ENCODE measurements at places on chromosomes 16 and 17. TPM values are rescaled to one million over a fixed set of nuclear protein-coding genes. Genes with fewer than 3 reads are reported as not detected.

PPP1R1B gene
- total RNA-seq: not detected

KRTAP1-1 gene
- not detected for total RNA-seq

DNA sequence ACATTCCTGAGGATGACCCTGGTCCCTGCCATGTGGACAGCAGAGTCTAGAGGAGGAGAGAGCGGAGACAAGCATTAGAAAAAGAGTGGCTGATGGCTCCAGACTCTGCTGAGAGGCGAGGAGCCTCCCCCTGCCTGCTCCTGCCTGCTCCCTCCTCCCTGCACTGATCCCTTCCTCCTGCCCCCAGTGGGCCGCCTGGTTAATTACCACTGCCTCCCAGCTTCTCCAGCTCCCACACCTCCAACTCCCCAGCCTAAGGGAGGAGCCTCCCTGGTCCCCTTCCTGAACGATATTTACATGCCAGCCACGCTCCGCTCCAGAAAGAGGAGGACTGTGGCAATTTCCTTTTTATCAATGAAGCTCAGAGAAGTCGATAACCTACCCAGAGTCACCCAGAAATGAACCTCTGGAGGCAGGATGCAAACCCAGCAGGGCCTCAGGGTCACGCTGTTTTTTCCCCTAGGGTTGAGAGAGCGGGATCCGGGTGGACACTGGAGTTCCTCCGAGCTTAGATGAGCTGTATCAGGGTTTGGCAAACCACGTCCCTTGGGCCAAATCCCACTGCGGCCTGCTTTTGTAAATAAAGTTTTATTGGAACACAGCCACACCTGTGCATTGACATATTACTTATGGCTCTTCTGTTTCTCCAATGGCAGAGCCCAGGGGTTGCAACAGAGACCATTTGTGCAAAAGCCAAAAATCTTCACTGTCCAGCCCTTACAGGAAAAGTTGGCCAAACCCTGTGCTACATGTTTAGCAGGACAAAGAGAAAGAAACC, 27.1 kb upstream of the JPH3 start:
- peak; percentile 31 for DNase-seq

GRCh38 chr17:45696442-45696841, 87.7 kb upstream of the CRHR1 start:
- no peak for DNase-seq

- DNase-seq: no peak
Observed at GRCh38 chr17:73015722-73016276, 76.7 kb downstream of the SLC39A11 start.

KRT33A gene
- total RNA-seq: not detected

DNA sequence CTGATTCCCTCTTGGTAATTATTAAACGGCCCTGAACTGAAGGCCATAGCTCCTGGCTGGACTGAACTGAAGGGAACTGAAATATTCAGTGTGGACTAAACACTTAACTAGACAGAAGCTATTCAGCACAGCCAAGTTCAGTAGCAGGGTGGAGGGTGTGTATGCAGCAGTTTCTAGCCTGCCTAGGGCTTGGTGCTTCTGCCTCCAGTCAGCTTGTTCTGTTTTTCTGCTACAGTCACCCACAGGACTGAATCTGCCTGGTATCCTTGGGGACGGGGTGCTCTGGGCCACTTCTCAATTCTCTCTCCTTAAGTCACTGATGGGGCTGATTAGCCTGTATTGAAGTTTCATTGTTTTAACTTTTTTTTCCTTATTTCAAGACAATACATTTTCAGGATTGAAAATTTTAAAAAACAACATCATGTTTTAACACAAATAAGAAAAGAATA, 77.1 kb downstream of the WWP2 start:
- no peak for DNase-seq

DNA sequence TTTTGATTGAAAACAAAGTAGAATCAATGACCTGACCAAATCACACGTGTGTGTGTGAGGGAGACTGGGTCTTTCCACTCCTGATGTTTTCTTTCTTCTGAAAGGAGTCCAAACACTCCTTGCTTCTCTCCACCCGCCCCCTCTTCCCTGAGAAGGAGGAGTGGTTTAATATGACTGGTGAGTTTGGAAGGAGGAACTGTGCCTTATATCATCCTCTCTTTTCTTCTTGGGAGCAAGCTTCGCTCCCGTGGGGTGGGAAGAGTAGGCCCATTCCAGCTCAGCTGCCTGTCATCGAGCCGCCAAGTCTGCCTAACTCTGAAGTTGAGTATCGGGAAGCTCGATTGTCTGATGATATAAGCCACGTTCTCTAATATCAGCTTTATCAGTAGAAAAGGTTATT, 96.5 kb downstream of the YPEL2 start:
- no peak for DNase-seq

- no peak for DNase-seq
Observed at GRCh38 chr16:27425961-27426360, 24.0 kb downstream of the IL21R start.

ETV4 gene
- 4.7 TPM for total RNA-seq

ALDH3A1 gene
- not detected for total RNA-seq

C17orf50 gene
- not detected for total RNA-seq

GRCh38 chr17:65786479-65786878, 225.0 kb upstream of the AXIN2 start:
- no peak for DNase-seq

- peak; percentile 24 for DNase-seq
Observed at GRCh38 chr16:80936410-80936809, 70.3 kb downstream of the CMC2 start.

IL32 gene
- 12.6 TPM for total RNA-seq

CTRL gene
- not detected for total RNA-seq

DNA sequence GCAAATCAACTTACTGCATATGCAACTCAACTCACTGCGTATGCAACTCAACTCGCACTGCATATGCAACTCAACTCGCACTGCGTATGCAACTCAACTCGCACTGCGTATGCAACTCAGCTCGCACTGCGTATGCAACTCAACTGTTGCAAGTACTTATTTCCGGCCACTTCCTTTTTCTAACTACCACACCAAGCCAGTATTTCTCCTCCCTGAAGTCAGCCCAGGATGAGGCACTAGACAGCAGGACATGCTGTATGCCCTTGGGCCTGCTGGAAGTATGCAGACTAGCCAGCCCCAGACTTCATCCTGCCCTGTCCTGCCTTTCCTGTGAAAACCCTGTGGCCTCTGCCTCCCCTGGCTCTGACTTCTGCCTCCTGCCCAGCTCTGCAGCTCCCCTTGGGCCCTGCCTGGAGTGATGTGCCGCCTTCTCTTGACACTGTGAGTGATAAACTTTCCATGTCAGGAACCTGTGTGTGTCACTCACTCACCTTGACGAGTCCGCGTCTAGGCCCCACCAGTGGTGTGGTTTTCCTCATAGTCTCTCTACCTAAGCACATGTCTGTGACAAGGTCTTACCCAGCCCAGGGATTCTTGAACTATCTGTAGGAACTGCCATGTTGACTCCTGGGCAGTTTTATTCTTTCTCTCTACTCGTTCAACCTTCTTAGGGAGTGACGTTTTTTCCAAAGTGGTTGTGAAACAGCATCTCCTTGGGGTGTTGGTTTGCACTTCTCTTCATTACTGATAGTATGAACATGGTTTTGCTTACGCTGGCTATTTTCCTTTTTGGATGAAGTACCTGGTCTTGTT, 16.4 kb downstream of the ZNF778 start:
- no peak for DNase-seq

- peak; percentile 17 for DNase-seq
Observed at GRCh38 chr16:4852221-4852872, 5.1 kb downstream of the UBN1 start.

DNA sequence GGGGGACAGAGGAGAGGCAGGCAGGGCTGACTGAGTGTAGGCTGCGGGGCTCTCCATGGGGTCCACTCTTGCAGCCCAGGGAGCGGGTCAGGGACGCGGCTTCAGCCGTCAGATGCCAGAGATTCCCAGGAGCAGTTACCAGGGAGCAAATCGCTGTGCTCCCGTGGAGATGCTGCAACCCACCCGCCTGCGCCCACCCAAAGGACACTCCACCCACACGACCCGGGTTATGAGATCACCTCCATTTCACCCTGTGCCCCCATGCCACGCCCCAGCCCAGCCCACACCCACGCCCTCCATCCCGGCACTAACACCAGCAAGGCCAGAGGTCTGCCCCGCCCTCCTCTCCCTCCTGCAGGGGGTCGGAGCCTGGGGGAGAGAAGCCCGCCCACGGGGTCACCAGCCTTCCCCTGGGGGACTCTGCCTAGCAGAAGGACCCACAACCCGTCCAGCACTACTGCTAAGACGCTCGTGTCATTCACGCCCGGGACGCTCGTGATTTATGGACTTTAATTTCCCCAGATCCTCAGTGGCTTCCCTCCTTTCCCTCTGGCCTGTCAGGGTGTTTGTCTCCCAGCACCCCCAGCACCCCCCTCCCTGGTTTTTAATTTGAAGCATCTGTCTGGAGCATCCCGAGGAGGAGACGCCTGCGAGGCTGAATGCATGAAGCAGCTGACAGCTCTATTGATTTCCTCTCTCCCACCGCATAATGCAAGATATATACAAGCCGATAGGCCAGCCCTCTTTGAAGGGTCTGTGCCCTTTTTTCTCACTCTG, 6.7 kb upstream of the RPL38 start:
- no peak for DNase-seq

DNA sequence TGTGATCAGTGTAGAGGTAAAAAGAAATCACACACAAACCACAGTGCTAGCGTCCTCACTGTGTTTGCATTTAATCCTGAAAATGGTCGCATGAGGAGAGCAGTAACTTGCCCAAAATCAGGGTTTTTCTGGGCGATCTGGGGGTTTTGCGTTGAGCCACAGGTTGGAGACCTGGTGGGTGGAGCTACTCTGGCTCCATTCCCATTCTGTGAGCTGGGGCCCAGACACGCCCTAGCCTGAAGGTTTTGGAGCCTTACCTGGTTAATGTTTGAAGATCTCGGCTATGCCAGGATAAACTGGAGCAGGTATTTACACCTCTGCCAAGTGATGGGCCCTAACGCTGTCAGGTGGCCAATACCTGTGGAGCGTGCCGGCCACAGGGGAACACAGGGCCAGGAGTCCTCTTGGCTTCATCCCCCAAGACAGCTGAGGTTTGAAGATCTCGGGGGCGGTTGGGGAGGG, 48.4 kb downstream of the MPRIP start:
- DNase-seq: no peak

DNA sequence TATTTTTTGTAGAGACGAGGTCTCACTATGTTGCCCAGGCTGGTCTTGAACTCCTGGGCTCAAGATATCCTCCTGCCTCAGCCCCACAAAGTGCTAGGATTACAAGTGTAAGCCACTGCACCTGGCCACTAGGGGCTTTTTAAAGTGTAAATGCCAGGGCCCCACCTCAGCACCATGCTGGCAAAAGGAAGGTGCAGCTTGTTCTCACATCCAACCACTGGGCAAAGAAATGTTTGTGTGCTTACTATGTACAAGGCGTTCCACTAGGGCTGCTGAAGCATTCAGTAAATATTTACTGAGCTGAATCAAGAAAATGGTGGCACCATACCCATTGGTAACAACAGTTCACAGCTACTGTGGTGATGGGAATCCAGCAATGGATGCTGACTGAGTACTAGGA, 22.6 kb downstream of the COG1 start:
- DNase-seq: no peak

GRCh38 chr17:42165751-42166150, 11.0 kb upstream of the RAB5C start:
- no peak for DNase-seq

CHST6 gene
- total RNA-seq: under 0.01 TPM

GRCh38 chr16:88353232-88353631, 29.5 kb upstream of the ZNF469 start:
- no peak for DNase-seq

GRCh38 chr17:81710514-81711308, 1.4 kb upstream of the SLC25A10 start:
- DNase-seq: peak; percentile 35

DNA sequence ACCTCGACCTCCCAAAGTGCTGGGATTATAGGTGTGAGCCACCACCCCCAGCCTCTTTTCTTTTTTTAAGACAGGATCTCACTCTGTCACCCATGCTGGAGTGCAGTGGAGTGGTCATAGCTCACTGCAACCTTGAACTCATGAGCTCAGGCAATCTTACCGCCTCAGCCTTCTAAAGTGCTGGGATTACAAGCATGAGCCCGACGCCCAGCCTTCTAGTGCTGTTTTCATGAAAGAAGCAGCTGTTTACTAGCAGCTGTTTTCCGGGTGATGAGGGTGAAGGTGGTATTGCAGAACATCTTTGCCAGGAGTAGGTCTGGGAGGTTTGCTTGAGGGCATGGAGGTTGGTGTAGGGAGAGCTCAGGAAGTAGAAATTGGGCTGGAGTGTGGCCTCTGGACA, 2.0 kb downstream of the ADCY7 start:
- DNase-seq: no peak

DNA sequence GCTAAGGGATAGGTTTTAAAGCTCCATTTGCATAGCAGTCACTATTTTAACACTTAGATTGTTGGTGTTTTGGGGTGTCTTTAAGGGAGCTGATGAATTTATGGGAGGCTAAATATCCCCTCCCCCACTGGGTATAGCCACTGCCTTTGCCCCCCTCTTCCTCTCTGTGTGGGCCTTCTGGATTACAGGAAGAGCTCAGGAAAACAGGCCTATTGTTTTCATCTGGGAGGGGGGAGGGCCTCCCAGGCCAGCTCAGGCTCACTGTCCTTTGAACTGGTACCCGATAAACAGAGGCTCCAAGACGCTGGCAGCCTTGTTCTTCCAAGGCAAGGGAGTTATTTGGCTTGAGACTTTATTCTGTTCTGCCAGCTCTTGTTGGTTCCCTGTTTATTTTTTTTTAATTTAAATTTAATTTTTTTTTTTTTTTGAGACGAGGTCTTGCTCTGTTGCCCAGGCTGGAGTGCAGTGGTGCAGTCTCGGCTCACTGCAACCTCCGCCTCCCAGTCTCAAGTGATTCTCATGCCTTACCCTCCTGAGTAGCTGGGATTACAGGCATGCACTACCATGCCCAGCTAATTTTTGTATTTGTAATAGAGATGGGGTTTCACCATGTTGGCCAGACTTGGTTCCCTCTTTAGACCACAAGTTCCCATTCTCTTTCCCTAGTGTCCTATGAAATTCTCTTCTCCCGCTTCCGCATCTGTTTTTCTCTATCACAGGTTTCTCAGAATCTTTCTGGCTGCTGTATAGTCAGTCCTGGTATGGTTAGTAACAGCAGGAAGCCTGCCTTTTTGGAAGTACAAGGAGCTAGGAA, 25.1 kb downstream of the MINK1 start:
- no peak for DNase-seq

KRTAP4-1 gene
- not detected for total RNA-seq

GRCh38 chr17:35554668-35555067, 6.0 kb downstream of the SLFN14 start:
- DNase-seq: no peak

DNA sequence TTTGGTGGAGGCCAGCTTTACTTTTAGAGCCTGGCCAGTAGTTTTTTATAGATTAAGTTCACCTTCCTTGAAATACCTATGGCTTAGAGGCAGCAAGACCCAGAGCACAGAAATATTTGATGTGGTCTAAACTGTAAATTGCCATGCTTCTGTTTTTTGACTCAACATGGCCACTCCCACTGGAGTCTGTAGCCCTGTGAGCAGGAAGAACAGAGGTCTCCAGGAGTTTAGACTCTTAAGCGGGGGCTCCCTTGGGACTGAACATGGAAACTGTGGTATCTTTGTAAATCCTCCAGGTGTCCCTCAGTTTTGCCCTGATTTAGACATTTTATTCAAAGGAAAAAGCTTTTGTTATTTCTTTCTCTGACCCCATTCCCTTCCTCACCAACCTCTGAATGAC, 145.6 kb downstream of the FTO start:
- DNase-seq: no peak

- DNase-seq: peak; percentile 82
Observed at GRCh38 chr17:35245196-35245486, 2.3 kb downstream of the SLFN5 start.
